ENCODE measurements at places on chromosomes 3 and 15.
A peak's percentile ranks its signal among the peaks of the same experiment; 100 is the strongest.

DNA sequence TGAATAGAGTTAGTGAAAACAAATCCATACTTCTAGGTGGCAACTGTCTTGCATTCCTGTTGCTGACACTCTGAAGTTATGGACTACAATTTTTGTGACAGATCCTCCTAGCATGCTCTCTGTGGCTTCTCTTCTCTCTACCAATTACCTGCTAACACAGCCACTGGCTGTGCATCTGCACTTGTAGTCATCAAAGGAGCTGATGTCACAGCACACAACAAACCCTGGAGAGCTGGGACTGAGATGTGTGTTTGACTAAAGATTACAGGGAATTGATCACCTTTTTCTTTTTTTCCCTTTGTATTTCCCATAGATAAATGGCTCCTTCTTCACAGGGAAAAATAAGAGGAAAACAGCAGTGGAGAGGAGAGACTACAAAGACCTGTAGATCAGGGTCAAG, 278.4 kb upstream of the CCDC54 start:
- DNase-seq = no peak

GRCh38 chr3:171875923-171876412, 32.8 kb downstream of the TMEM212 start:
- no peak for DNase-seq

- DNase-seq = no peak
Observed at GRCh38 chr3:9980251-9980650, 6.4 kb downstream of the EMC3 start.

- no peak for DNase-seq
Observed at GRCh38 chr3:39186692-39187151, 5.7 kb downstream of the XIRP1 start.

GRCh38 chr3:110955301-110955880, 116.2 kb upstream of the NECTIN3 start:
- no peak for DNase-seq

GRCh38 chr3:29381595-29381994, 100.7 kb downstream of the RBMS3 start:
- no peak for DNase-seq

- DNase-seq = no peak
Observed at GRCh38 chr15:70615435-70616310, 147.7 kb downstream of the UACA start.

DNA sequence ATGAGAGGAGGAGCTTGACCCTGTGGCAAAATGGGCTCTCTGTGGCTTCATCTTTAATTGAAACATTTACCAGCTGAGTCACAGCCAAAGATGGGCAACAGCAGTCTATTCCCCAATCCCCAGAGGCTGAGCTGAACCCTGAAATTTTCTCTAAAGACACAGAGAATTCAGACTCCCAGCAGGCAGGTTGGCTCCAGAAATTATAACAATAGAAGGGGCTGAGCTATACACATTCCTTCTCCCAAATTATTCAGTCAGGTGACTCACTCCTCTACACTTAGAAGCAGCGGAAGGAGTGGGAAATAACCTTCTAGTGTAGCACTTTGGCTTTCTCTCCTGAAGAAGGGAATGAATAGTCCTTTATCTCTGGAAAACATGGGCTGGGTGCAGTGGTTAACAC, 264.3 kb upstream of the ARHGEF26 start:
- no peak for DNase-seq

DNA sequence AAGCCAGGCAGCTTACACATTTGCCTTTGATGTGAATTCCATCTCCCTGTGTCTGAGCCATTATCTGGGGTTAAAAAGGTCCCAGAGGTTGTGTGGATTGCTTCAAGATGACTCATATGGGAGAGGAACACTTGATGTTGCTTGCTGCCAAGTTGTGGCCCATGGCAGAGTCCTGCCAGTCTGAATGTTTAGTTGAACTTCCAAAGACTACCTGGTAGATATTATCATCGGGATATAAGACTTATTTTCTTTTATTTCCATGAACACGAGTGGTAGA, 85.6 kb downstream of the TJP1 start:
- no peak for DNase-seq

GRCh38 chr3:186209810-186210752, 101.2 kb upstream of the ETV5 start:
- no peak for DNase-seq

GRCh38 chr15:90062023-90062442, 40.2 kb downstream of the IDH2 start:
- DNase-seq = peak; percentile 44

DNA sequence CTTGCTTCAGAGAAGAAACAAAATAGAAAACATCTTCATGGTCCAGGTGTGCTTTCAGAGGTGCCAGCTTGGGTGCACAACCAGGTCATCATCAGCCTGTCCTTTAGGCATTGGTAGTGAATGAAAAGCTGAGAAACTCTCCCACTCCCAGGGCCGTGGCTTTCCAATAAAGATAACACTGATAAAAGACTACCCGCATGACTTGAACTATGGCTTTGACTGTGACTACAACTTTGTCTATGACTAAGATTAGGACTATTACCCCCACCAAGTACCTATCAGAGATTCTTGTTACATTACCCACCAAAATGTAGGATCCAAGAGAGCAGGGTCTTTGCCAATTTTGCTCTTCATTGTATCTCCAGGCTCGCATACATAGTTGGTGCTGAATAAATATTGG, 115.2 kb downstream of the EDEM1 start:
- no peak for DNase-seq

DNA sequence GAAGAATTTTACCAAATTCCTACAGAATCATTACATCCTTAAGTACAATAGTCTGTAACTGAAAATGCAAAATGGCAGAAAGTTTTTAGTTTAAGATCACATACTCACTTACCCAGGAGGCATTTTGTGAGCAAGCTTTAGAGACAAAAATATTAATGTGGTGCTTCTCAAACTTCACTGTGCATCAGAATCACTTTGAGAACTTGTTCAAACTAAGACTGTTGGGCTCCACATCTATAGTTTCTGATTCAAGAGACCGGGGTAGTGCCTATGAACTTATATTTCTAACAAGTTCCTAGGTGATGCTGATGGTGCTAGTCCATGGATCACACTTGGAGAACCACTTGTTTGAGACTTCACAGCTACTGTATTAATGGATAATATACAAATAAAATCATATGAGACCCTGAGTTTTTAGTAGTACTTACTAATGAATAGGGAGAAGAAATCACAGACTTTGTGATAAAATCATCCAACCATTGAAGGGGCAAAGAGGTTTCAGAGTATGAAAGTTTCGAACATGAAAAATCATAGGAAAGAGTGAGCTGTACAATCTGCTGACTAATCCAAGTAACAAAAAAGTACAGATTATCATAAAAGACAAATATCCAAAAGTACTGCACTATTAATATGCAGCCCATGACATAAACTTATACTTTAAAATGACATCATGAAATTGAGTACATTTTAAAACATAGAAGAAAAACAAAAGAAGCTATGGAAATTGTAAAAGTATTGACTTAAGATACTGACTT, 110.3 kb downstream of the ADAM10 start:
- DNase-seq = no peak

DNA sequence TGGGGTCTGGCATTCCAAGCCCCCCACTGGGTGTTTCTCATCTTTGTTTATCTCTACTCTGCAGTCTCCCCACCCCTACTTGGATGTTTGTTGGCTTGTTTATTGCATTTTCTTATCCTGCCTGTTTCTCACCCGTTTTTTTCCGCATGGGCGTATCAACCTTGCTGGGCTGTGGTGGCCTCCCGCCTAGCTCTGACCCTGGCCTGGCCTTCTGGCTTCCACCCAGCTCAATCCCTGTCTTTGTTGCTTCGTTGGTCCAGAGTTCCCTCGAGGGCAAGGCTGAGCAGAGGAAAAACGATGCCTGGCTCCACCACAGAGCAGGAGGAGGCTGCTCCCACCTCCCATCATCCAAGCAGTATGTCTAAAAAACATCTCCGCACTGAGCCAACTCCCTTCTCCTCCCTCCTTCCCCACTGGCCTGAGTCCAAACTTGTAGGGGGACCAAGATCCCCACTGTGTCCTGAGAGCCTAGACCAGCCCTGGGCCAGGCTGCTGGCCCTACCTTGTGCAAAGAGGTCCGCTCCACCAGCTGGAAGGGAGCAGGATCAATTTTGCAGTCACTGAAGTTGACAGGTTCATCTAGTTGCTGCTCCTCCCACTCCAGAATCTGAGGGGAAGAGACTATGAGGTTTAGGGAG, 9.8 kb downstream of the CLCN2 start:
- DNase-seq = no peak

GRCh38 chr15:39296955-39297354, 283.9 kb upstream of the THBS1 start:
- DNase-seq = no peak

DNA sequence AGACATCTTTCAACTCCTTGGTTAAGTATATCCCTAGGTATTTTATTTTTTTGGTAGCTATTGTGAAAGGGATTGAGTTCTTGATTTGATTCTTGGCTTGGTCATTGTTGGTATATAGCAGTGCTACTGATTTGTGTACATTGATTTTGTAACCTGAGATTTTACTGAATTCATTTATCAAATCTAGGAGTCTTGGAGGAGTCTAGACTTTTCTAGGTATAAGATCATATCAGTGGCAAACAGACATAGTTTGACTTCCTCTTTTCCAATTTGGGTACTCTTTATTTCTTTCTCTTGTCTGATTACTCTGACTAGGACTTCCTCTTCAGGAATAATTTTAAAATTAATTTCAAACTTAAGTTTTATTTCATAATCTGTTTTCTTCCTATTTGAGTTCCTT, 125.2 kb downstream of the OCA2 start:
- DNase-seq = no peak

GRCh38 chr15:45262906-45263461, 10.9 kb downstream of the SLC28A2 start:
- DNase-seq = no peak

DNA sequence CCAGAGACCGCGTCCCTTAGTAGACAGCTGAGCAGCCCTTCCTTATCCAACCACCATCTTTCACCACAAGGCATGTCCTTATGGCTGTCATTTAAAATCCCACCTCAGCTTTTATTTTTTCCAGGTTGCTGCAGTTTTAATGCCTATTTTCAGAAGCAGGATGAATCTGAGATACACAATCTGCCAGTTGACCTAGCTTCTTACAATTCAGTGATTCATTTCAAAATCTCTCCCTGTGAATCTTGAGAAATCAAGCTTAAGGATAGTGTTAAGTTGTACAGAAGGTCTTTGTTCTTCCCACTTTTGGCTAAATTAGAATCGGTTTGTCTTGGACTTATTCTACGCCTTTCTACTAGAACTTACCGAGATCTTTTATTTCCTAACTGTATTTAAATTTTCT, 522.3 kb upstream of the CFAP20DC start:
- DNase-seq = no peak

- DNase-seq = no peak
Observed at GRCh38 chr3:8954938-8955763, 8.1 kb downstream of the RAD18 start.

DNA sequence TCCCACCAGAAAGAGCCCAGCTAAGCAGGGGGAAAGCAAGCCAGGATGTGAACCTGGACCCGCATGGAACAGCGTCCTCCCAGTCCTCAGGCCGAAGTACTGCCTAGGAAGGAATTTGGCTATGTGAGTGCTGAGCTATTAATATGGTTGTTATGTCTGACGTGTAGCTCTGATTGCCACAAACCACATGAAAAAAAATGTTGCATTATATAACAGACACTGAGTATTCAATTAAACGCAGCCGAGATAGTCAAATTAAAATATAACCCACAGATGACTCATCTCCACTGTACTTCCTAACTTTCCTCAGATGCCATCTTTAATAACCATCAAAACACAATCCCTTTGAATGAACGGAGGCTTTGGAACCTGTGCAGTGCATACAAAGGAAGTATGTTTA, 111.1 kb downstream of the GABRB3 start:
- no peak for DNase-seq

GRCh38 chr3:51992017-51992682, 3.5 kb downstream of the RPL29 start:
- no peak for DNase-seq

DNA sequence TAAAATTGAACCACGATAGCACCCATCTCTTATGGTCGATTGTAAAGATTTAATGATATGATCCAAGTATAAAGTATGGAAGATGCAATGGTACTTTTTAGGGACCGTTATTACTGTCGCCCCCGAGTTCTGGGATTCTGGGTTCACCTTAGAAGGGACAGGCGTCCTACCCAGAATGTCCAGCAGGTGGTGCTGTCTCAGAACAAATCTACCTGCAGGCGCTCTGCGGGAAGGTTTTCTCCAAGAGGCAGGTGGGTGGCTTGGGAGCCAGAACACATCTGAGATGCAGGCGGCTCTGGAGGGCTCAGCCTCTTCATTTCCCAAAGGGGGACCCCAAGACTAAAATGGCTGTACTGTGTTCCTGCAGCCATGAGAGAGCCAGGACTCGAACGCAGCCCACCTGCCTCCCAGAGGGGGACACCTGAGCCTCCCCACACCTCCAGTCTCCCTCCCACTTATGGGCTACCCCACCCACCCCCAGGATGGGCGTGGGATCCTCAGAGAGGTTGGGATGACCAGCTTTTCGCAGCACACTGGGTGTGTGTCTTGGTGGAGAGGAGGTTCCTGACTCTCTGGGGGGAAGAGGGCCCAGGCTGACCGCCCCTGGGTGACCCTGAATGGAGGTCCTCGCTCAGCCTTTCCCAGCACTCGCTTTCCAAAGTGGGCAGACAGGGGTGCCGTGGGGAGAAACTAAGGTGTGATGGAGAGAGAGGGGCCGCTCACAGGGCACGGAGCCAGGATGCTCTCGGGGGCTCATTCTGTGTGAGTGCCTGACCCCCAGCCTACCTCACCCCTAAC, 28.1 kb upstream of the CORO2B start:
- peak; percentile 80 for DNase-seq

DNA sequence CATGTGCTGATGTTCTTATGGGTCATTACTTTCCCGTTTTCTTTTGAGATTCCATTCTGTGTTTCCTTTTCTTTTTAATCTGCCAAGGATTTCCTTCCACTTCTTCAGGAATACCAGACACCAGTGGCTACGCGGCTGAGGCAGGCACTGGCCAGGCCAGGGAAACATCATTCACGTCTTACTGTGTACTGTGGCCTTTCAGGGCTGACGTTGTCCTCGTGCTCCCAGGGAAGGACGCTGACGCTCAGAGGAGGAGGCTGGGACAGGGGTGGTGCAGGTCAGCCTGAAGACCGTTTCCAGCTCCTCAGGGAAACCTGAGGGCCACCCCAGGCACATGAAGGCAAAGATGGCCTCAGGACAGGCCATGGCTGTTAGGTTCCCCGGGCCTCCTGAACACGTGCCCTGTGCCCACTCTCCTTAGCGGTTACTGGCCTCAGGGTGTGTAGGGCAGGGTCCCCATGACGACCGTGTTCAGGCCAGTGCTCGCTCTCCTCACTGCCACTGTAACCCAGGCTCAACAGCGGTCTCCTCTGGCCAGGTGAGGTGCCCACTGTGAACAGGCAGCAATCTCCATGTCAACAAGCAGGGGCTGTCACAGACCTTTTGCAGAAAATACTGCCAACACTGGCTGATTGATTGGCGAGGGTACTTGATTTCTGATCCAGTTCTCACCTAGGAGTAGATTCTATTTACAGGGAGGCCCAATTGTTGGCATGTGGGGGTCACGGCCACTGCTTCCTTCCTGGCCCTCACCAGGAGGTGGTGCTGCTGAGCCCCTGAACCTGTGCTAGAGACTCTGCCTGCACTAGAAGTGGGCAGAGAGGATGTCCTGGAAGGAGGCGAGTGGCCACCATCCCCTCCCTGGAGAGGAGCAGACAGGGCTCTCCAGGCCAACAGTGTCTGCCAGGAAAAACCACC, 169.5 kb downstream of the ATP10A start:
- peak; percentile 41 for DNase-seq

GRCh38 chr3:6512172-6512800, 348.6 kb upstream of the GRM7 start:
- no peak for DNase-seq

GRCh38 chr3:23824699-23825444, 19.1 kb downstream of the UBE2E1 start:
- no peak for DNase-seq

- DNase-seq = no peak
Observed at GRCh38 chr3:95172164-95172943, 1109.5 kb downstream of the NSUN3 start.
